ENCODE measurements at places on chromosomes 6 and 20. TPM values are rescaled to one million over a fixed set of nuclear protein-coding genes. Genes with fewer than 3 reads are reported as not detected.

DNA sequence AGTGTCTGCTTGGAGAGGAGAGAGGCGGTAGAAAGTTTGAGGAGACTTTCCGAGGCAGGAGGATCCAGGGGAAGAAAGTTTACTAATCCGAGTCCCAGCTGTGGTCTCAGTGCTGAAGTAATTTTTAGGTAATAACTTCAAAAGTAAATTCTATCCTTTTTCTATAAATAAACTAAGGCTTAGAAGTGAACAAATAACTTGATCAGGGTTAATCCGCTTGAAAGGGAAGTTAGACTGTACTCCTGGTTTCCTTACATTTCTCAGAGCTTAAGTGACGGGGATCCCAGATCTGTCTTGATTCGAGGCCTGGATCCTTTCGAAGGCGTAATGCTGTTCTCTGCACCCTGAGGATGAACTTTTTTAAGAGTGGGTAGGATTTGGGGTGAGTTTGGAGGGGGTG is 2.6 kb downstream of the STK35 start:
- no peak for DNase-seq

- no peak for DNase-seq
Observed at GRCh38 chr20:48069596-48069995, 284.3 kb upstream of the SULF2 start.

Gene MRPL14
- 38.4 TPM for polyA plus RNA-seq

DNA sequence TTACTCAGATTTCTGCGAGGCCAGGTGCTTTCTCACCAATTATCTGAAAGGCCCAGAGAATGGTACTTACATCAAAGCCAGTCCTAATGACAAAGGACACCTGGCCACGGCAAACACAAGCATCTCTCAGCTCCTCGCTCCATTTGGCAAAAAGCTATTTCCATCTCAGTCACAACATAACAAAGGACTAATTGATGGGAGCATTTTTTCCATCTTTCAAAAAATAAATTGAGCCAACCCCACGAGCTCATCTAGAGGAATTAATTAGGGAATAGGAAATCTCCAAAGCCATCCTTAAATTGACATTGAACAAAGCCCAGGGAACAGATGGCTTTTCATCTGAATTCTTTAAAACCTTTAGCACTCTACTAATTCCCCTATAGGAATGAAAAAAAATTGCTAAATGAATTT is 236.7 kb downstream of the HAO1 start:
- DNase-seq = no peak

DNA sequence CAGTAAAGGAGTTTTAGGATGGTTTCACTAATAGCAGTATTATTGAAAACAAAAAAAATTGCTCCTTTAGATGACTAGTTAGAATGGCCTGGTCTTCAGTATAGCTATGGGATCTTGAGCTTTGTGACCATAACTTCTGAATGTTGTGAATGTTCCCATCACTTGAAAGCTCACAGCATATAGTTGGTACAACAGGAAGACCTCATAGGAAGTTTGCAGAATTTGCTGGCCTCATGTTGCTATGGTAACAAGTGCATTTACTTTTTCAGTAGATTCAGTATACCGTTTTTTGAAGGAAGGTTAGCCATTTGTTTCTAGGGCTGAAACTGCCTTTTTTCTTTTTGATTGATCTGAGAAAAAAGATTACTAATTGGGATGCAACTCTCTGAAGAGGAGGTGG is 8.3 kb downstream of the PHF3 start:
- DNase-seq = no peak

Gene STX11
- 1.3 TPM for polyA plus RNA-seq

Data from right renal pelvis (tissue), 4 donors.